HT-29 (cell line): ENCODE measurements at places on chromosomes 4 and X.
A peak's percentile ranks its signal among the peaks of the same experiment; 100 is the strongest.

- no peak for DNase-seq
Measured at GRCh38 chrX:122866532-122866931, 317.5 kb upstream of the GRIA3 start.

DNA sequence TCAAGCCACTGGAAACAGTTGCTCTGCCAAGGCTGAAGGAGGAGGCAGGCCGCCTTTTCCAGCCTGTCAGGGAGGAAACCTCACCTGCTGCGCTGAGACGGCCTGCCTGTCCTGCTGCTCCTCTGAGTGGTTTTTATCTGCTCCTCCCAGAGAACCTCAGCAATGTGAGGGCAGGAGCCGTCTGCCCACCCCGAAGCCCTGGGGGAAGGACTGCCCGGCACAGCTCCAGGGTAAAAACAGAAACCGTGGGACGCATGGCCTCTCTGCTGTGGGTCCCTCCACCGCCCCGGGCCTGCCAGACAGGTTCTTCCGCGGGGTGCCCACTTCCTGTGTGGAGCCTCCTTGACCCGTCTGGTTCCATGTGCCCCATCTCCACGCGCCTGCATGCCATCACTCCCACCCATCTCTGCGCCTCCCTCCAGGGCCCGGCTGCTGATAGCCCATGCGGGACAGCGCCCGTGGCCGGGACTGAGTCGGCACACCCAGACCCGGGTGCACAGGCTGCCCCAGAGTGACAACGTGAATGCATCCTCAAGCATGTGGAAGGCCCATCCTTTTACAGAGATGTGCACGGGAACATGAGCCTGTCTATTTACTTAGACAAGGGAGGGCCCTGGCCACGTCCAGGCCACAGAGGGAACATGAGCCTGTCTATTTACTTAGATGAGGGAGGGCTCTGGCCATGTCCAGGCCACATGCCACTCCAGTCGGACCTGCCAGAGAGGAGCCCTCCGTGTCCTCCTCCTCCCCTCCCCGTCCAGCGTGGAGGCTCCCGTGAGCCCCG lies 4.0 kb upstream of the SLC49A3 start:
- DNase-seq, result no peak

GRCh38 chr4:176363072-176363471 lies 43.3 kb downstream of the SPCS3 start:
- no peak for DNase-seq

- DNase-seq, result peak; percentile 84
Measured at GRCh38 chr4:77157859-77158486, 966 bp downstream of the CCNG2 start.

DNA sequence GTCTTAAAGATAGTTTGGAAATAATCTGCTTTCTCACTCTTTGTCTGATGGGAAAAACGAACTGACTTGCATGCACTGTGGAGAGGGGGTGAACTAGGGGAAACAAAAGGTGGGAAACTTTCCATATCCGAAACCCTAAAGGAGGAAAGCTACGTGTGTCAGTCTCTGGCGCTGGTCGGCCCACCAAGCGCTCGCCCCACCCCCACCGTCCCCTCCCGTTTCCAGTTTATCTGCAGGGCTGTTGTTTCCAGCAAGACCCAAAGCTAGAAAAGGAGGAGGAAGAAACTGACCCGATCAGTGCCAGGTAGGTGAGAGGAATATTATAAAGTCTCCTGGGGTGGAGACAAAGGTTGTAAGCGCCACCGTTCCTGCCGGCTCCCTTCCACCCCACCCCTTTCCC lies 552 bp downstream of the TCEAL9 start:
- peak; percentile 16 for DNase-seq

- DNase-seq, result no peak
Measured at GRCh38 chr4:144463896-144464295, 182.1 kb upstream of the HHIP start.

- DNase-seq, result no peak
Measured at GRCh38 chr4:48133669-48134068, 381 bp downstream of the TXK start.

DNA sequence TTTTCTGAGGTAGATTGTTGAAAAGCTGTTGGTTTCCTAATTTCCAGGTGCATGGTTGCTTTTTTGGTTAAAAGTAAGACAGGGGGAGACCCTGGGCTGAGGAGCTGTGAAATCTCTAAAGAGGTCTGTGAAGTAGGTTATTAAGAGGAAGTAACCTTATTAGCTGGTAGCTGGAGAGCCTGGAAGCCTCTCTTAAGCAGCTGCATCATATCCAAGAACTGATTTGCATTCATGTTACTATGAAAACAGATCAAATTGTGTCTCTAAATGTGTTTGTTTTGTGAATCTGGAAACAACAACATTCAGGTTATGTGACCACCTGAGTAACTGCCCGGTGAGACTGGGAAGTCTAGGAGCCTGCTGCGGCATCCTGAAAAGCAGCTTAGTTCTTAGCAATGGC lies 54.1 kb downstream of the ARHGAP10 start:
- DNase-seq, result no peak

- peak; percentile 62 for DNase-seq
Measured at GRCh38 chr4:10015140-10015753, 6.0 kb downstream of the SLC2A9 start.

DNA sequence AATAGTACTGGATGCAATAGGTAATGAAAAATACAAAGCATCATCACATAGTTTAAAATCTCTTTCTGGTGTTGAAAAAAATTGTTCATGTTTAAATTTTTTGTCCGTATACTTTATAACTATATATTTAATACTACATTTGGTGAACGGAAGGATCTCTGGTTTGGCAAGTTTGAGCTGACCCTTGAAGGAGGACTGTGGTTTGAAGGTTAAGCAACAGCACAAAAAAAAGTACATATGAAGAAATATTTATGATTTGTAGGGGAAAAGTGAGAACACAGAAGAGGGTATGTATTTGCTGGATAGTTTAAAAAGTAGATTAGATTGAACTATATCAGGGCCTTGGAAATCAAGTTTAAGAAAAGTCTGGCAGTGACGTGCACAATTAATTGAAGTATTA lies 13.3 kb downstream of the SRP72 start:
- no peak for DNase-seq

- no peak for DNase-seq
Measured at GRCh38 chr4:63269156-63269555, 1140.1 kb downstream of the TECRL start.

DNA sequence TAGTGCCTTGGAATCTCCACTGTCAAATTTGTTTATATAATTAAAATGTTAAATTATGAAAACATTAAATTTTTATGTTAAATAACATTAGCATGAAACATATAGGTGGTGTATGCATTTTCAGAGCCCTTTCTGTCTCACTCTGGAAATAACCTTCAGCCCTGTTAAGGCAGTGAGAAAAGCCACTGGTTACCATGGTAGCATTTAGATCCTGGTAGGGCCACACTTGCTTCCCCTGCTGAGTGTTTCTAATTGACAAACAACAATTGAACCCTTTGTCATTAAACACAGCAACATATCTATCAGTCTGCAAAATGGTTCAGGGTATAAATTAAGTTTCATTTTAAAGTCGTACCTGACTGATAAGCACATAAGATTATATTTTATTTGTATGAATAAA lies 63.5 kb downstream of the PDK3 start:
- no peak for DNase-seq

GRCh38 chr4:35539404-35540055 lies 704.8 kb downstream of the ARAP2 start:
- DNase-seq, result no peak

DNA sequence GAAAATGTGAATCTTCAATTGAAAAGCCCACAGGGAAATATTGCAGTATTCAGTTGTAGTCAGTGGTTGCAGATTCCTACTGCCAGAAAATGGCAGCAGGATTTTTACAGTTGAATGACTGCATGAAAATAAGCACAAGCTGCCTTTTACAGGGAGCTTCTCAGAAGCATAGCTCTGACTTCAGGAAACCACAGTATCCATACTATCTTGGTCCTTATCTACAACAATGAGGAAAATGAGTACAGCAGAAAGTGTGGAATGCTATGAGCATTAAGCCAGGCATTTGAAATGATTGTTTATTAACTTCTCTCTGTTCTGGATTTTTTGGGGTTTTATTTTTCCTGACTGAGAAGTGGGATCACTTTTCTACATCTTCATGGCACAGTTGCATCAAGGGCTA lies 34.6 kb upstream of the PRRG1 start:
- no peak for DNase-seq

- DNase-seq, result no peak
Measured at GRCh38 chr4:158450741-158451140, 70.9 kb upstream of the RXFP1 start.

GRCh38 chr4:166662266-166662843 lies 571.9 kb downstream of the SPOCK3 start:
- DNase-seq, result no peak

GRCh38 chr4:43379016-43379415 lies 486.5 kb downstream of the GRXCR1 start:
- DNase-seq, result no peak

DNA sequence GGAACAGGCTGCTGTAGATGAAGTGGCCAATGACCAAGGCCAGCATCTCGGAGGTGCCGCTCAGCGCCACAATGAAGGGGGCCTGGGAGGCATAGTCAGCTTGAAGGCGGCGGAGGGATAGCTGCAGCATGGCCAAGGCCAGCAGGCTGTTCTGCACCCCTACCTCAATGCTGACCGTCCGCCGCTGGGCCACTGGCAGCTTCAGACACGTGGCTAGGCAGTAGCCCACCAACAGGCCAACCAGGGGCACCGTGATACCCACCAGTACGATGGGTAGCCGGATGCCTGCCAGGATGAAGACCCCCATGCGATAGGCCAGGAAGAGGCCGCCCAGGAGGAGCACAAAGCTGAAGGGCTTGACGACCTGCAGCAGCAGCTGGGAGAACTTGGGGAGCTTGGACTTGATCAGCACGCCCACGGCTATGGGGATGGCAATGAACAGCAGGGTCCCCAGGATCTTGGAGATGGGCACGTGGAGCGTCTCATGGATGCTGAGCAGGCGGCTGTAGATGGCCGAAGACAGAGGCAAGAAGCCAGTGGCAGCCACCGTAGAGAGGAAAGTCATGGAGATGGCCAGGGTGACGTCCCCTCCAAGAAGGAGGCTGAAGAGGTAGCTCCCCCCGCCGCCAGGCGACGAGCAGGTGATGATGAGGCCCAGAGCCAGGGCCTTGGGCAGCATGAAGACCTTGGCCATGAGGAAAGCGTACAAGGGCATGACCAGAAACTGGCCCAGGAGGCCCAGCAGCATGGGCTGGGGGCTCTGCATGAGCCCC lies 1.3 kb upstream of the UBL4A start:
- DNase-seq, result no peak

DNA sequence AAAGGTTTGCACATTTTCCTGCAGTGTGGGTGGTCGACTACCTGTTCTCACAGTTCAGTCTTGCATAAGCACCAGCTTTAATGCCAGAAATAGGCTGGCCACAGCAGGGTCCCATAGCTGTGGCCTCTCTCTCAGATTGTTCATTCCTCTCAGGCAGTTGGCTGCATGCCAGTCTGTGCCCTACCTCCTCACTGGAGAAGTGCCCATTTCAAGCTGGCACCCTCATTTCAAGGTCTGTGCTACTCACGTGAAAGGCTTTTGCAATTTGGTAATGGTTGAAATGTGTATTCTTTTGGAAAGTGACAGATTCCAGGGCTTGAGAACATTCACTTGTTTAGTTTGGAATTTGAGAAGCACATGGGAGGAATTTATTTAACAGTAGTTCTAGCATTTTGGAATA lies 28.9 kb upstream of the MTMR1 start:
- DNase-seq, result no peak

GRCh38 chr4:18686338-18687037 lies 664.9 kb upstream of the LCORL start:
- no peak for DNase-seq

DNA sequence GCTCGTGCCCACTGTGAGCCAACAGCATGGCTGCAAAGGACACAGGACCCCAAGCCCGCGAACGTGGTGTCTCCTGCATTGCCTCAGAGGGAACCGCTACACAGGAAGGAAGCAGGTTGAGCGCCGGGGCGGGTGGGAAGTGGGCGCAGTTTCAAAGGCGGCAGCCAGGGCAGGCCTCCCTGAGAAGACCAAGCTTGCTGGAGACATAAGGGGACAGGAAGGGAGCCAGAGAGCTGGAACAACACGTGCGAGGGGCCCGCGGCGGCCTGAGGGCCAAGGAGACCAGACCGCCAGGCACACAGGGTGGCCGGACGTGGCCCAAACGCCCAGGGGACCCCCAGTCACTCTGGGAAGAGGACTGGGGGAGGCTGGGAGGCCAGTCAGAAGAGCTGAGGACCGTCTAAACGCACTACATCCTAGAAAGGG lies 32.0 kb downstream of the CTBP1 start:
- no peak for DNase-seq

DNA sequence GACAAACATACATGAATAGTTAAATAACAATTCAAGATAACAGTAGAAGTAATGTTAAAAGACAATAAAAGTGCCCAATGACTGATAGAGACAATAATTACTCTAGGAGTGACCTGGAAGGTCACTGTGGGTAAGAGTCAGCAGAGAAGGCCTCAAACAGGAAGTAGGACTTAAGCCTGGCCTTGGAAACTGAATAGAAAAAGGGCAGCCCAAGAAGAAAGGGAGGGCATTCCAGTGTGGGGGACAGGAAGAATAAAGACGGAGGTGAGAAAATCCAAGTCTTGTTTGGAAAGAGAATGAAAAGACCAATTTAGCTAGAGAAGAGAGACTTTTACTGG lies 6.0 kb downstream of the P2RY4 start:
- DNase-seq, result peak; percentile 41

GRCh38 chr4:10144966-10145365 lies 28.4 kb upstream of the WDR1 start:
- DNase-seq, result no peak

- peak; percentile 40 for DNase-seq
Measured at GRCh38 chrX:120769576-120770341, 105.9 kb downstream of the CT47B1 start.

DNA sequence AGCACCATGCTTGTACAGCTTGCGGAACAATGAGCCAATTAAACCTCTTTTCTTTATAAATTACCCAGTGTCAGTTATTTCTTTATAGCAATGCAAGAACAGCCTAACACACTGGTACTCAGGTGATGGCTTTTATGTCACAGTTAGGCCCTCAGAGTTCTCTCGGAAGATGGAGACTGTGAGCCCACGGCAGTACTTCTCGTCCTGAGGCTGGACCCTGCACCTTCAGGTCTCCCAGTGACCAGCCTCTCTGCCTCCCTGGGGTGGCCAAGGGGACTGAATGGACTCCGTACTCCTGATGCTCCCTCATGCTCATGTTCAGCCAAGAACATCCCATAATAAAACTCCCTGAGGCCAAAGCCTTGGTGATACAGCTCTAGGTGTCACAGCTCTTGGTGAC lies 25.0 kb upstream of the PDLIM3 start:
- DNase-seq, result no peak

GRCh38 chrX:151902813-151903591 lies 9.7 kb upstream of the MAGEA4 start:
- peak; percentile 94 for DNase-seq
